ENCODE measurements at places on chromosomes 5 and 9.

DNA sequence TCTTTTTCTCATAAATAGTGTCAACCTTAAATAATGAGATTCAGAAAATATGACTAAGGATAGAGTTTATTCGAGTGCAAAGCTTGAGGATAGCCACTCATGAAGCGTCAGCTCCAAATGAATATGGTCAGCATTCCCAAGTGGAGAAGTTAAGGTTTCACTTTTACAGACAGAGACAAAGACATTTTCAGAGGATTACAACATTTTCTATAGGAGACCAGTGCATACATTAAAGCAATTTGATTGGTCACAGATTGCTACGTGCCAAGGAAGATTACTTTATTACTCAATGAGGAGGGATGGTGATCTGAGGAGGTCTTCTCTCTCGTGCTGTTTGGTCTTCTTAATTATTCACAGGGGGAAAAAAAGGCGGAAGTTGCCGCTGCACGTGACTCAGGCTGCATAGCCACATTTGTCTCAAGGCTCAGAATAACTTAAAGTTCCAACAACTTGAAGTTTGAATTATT is 60.1 kb upstream of the SPATA31C2 start:
- no peak for DNase-seq

DNA sequence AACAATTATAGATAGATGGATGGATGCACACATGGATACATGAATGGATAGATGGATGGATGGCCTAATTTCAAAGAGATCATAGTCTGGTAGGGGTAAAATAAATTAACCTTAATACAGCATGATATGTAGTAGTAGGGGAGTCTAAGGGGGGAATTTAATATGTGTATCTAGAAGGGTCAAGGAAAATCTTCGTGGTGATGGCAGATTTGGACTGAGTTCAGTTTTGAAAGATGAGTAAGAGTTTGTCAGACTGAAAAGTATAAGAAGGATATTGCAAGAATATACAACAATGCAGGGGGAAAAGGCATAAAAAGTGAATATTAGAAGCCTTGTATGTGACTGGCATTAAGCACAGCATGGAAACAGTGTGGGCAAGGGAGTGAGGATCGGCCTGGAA is 98.7 kb downstream of the ZNF462 start:
- DNase-seq: no peak

- no peak for DNase-seq
Measured at GRCh38 chr5:878125-878524, 14.5 kb downstream of the BRD9 start.

GRCh38 chr9:99475401-99476065 is 253.5 kb downstream of the SEC61B start:
- DNase-seq: no peak

GRCh38 chr9:16310278-16311110 is 560.0 kb downstream of the BNC2 start:
- DNase-seq: peak; percentile 7

- no peak for DNase-seq
Measured at GRCh38 chr9:77221431-77221830, 44.1 kb downstream of the VPS13A start.

DNA sequence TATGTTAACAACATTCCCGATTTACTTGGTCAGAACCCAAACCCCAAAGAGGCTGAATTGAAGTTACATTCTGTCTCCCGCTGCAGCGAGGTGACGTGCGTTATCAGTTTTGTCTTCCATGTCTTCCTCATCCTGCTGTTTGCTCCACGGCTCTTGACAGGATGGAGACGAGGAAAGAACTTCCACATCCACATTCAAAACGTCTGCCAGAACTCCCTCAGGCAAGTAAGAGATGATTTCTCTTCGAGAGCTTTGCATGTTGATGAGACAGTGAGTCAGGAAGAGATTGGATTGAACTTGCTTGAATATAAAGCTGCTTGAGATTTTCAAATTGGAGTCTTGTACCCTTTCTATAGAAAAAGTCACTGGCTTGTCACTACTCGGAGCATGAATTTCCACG is 242.6 kb downstream of the AUH start:
- DNase-seq: no peak

GRCh38 chr9:125172031-125172755 is 17.4 kb downstream of the PPP6C start:
- DNase-seq: no peak

DNA sequence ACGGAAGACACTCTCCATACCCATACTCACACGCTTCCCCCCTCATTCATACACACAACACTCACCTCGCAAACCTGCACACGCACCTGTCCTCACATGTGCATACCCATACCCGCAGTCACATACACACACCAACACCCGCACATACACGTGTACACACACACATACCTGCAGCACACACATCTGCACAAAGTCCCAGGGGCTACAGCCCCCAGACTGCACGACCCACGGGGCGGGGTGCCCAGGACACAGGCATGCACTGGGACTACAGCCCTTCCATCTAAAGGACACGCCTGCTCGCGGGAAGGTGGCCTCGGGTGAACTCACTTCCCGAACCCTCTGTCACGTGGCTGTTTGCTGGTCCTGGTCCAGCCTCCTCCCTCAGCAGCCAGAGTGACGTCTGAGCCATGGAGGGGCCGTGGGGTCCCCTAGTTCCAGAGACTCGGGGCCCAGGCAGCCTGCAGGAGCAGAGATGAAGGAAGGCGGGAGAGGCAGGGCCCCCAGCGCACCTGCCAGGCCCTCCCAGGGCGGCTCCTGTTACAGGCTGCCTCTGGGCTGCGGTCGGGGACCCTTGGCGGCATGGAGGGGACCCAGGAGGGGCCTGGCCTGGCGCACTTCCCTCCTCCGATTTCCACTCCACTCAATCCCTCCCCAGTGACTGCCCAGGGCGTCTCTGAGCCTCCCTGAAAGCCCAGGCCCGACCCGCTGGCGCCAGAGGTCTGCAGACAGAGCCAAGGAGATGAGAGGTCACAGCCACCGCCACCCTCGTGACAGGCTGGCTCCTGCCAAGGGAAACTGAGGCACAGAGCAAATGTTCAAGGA is 8.1 kb downstream of the SLC12A7 start:
- no peak for DNase-seq

- no peak for DNase-seq
Measured at GRCh38 chr9:86555661-86556060, 201.5 kb upstream of the TUT7 start.

DNA sequence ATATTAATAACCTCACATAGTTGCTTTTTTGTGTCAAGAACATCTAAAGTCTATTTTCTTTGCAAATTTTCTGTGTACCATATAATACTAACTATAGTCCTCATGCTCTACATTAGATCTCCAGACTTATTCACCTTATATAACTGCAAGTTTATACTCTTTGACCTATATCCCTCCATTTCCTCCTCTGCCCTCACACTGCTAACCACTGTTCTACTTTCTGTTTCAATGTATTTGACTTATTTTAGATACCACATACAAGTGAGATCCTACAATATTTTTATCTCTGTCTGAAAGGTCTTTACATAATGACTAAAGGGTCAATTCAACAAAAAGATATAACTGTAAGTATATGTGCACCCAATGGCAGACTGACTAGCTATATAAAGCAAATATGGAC is 789.7 kb upstream of the ZNF608 start:
- no peak for DNase-seq

- DNase-seq: peak; percentile 23
Measured at GRCh38 chr5:61631438-61631941, 299.4 kb downstream of the ZSWIM6 start.

GRCh38 chr5:124932791-124933600 is 186.6 kb upstream of the ZNF608 start:
- DNase-seq: no peak

DNA sequence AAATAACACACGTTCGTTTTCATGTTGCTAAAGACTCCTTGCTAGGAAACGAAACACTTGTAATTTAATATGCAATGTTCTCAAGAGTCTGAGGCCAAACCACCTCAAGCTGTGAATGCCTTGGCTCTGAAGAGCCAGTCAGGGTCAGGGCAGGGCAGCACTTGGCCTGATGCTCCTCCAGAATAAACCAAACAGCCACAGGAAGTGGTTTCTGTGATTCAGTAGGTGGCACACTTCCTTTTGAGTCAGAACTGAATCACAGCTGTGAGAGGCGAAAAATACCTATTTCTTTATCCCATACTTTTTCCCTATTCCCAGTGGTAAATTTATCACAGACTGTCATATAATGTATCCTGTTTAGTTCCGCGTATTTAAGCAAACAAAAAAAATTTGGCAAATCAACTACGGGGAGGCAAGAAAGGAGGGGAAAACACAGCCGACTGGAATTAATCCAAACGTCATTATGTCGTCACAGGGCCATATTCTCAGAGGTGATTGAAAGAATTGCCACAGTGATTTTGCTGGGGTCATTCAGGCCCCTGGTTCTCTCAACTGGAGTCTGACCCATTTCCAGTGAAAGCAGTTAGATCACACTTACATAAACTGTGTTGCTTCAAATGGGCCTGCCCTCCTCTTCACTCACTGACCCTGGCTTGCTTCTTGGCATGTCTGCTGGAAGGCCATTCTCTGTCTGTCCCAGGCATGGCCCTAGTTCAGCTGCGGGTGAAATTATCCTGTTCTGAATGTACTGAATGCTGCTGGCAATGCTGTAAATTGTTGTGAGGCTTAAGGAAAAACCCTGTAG is 71.2 kb downstream of the ARRDC3 start:
- DNase-seq: peak; percentile 2

- peak; percentile 51 for DNase-seq
Measured at GRCh38 chr5:118611332-118611945, 376.9 kb downstream of the DTWD2 start.

- DNase-seq: no peak
Measured at GRCh38 chr5:125597338-125597737, 825.9 kb upstream of the GRAMD2B start.

DNA sequence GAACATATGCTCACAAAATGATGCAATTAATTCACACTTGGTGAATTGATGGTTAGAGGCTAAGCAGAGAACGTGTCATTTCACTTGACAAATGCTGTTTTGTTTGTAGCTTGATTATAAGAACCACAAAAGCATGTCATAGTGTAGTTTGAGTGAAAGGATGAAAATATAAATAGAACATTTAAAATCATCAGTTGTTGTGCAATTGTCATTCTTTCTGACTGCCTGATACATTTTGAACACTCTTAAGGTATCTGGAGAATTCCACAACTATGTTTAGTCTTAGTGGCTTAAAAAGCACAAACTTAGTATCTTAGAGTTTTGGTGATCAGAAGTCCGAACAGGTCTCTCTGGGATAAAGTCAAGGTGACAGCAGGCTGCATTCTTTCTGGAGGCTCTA is 129.4 kb downstream of the BASP1 start:
- DNase-seq: no peak

GRCh38 chr5:73171495-73171894 is 1.5 kb upstream of the TMEM174 start:
- DNase-seq: no peak
